ENCODE measurements at places on chromosomes 13 and 19. TPM values are rescaled to one million over a fixed set of nuclear protein-coding genes. Genes with fewer than 3 reads are reported as not detected.

Gene KCNRG
- 0.36 TPM for total RNA-seq

Gene GARIN5A
- total RNA-seq, result 0.36 TPM

DNA sequence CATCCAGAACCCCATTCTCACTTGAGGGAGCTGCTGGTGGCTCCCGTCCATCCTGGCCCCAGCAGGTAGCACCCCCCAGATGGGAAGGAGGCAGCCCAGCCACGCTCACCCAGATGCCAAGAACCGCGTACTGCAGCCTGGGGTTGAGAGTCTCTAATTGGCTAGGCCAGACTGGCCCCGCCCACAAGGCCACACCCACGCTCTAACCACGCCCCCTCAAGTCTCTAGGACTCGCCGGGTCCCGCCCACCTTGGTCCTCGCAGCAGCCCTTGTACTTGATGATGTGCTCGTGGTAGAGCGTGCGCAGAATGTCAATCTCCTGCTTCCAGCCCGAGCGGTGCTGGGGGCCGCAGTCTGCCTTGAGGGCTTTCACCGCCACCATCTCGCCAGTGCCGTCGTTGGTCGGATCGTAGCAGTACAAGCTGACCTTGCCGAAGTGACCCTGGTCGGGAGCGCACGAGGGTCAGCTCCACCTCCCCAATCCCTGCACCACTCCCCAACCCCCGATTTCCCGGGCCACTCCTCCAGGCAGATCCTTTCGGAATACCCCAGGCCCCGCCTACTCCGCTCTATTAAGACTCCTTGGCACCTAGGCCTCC is 14.5 kb upstream of the ICAM3 start:
- H3K27ac ChIP-seq, result no peak overlapping the region
- H3K4me1 ChIP-seq, result no peaks in the 10 kb centered on the region
- peak; percentile 71 for DNase-seq
- H3K4me3 ChIP-seq, result no peak overlapping the region
- H3K27me3 ChIP-seq, result no peaks in the 10 kb centered on the region

Gene CD79A
- total RNA-seq, result 21.0 TPM

DNA sequence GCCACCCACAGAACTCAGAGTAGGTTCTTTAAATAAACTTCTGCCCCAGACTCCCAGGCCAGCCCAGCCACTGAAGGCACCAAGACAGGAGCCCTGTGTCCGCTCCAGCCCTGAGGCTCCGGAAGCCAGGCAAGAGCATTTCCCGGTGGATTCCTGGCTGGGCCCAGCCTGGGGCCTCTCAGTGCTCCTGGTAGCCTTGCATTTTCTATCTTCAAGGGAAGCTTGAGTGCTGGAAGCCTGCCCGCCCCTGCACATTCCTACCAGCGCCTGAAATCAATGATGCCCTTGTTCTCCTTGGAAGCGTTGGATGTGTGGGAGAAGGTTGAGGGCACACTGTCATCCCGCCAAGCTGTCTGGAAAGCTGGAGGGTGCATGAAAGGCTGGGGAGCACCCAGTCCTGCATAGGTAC is 70.3 kb downstream of the ALOX5AP start:
- H3K4me1 ChIP-seq, result peaks cover 15% of the 10 kb centered on the region
- H3K4me3 ChIP-seq, result no peak overlapping the region
- no peak overlapping the region for H3K27ac ChIP-seq
- H3K36me3 ChIP-seq, result no peaks in the 10 kb centered on the region
- DNase-seq, result no peak

DNA sequence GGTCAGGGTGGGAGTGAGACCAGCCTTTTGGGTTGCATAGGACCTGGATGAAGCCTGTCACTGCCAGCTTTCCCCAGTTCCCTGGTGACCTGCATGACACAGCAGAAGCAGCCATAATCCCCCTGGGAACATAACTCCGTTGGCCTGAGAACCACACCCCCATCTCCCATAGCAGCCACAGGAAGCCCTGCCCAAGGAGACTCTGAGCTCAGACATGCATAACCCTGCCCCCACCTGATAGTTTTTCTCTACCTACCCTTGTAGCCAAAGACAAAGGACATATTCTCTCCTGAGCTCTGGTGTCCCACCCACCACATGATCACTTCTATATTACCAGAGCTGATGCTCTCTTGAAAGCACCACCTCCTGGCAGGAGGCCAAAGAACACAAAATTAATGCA is 413.5 kb upstream of the HTR2A start:
- no peak overlapping the region for H3K4me3 ChIP-seq
- H3K27ac ChIP-seq, result no peak overlapping the region
- no peaks in the 10 kb centered on the region for H3K27me3 ChIP-seq
- DNase-seq, result no peak
- no peaks in the 10 kb centered on the region for H3K36me3 ChIP-seq

- H3K4me1 ChIP-seq, result peaks cover 31% of the 10 kb centered on the region
- H3K27ac ChIP-seq, result no peak overlapping the region
- no peaks in the 10 kb centered on the region for H3K27me3 ChIP-seq
- H3K36me3 ChIP-seq, result no peaks in the 10 kb centered on the region
These were observed 6.8 kb downstream of the NAPA start for GRCh38 chr19:47507924-47508553.

DNA sequence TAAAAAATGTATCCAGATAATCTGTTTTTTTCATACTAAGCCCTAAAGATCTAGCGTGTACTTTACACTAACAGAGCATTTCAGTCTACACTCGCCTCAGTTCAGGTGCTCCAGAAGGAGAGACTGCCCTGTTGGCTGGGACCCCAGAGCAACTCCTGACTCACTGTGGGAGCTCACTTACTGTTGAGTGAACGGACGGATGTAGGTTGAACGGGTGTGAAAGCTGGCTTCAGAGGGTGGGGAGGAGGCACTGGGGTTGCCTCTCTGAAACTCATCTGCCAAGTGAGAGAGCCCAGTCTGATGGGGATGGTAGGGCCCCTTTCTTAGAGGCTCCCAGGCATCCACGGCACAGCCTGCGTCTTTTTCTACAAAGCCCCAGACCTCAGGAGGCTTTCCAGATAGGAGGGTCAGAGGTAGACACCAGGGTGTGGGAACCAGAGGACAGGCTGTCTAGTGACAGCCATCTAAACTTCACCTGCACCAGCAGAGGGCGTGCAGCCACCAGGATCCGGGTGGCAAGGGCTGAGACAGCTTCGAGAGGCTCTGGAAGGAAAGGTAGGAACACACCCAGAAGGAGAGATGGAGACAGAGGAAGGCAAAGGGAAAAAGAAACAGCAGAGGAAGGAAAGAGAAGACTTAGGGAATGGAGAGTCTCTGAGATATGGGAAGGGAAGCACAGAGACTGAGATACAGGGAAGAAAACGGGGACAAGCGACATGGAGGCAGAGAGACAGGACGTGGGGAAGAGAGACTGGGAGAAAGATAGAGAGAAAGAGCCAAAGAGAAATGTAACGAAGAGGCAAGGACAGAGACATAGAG is 3.7 kb downstream of the KASH5 start:
- H3K27me3 ChIP-seq, result no peaks in the 10 kb centered on the region
- peak overlapping the region; percentile 23 for H3K27ac ChIP-seq
- peak; percentile 82 for DNase-seq
- peaks cover 10% of the 10 kb centered on the region for H3K4me1 ChIP-seq
- H3K36me3 ChIP-seq, result no peaks in the 10 kb centered on the region

Gene TMPRSS9
- total RNA-seq, result not detected

Gene ELL
- total RNA-seq, result 21.9 TPM

Gene SLC7A9
- not detected for total RNA-seq

DNA sequence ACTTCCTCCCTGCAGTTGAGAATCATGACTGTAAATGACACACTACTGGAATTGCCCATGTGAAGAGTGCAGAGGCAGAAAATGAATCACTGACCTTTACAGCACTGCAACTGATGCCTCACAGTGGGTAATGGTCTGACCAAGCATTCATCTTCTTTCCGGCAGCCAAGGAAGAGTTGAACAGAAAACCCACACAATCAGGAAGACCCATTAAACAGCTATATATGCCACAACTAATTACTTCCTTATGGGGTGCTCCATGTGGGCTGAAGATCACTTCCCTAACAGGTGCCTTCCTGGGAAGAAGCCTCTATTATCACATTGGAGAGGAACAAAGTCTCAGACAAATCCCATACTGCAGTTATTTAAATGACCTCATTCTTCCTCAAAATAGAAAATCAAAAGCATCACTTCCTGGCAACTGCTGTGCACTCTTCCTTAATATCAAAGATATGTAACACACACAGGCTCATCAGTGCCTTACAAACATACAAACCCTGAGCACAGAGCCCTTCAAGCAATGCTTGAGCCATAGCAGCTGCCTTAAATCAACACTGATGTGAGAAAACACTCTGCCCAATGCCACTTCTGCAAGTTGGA is 45.8 kb downstream of the RUBCNL start:
- H3K4me1 ChIP-seq, result peaks cover 41% of the 10 kb centered on the region
- H3K36me3 ChIP-seq, result peaks cover 5% of the 10 kb centered on the region
- peak; percentile 63 for DNase-seq
- peak overlapping the region; percentile 81 for H3K27ac ChIP-seq
- H3K4me3 ChIP-seq, result peak overlapping the region; percentile 29

DNA sequence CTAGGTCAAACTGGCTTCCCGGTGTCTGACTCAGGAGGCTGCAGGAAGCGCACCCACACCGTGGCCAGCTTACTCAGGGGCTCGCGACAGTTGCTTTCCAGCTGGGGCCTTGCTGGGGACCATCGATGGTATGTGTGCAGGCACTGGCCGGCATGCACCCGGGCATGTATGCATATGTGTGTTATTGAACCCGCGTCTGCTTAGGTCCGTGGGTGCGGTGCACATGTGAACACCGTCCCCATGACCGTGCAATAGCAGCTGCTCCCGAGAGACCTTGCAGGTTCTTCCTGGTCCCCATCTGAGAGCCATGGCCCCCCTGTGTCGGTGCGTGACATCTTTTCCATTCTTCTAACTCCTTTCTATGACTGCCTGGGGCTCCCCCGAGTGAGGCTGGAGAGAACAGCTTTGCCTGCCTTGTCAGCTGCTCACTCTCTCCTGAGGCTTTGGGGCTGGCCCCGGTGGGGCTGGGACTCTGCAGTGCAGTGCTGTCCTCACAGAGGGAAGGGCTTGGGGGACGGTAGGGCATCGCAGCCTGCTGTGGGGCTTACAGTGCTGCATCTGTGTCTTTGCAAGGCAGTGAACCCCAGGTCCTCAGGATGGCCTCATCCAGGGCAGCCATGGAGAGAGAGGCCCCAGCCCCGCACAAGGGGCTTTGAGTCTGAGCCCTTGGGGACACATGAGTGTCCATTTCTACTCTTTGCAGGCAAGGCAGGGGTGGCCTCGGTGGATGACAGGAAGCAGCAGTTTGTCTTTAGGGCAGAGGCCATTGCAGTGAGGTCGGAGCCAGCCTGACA is 65.1 kb downstream of the CHST8 start:
- no peaks in the 10 kb centered on the region for H3K36me3 ChIP-seq
- H3K27ac ChIP-seq, result no peak overlapping the region
- no peak for DNase-seq
- H3K4me1 ChIP-seq, result no peaks in the 10 kb centered on the region
- no peak overlapping the region for H3K4me3 ChIP-seq

GRCh38 chr13:114004420-114005205 is 30.7 kb upstream of the C13orf46 start:
- H3K27me3 ChIP-seq, result no peaks in the 10 kb centered on the region
- no peaks in the 10 kb centered on the region for H3K4me1 ChIP-seq
- peaks cover 6% of the 10 kb centered on the region for H3K36me3 ChIP-seq
- DNase-seq, result no peak
- H3K4me3 ChIP-seq, result no peak overlapping the region
- H3K27ac ChIP-seq, result no peak overlapping the region

- H3K4me3 ChIP-seq, result no peak overlapping the region
- H3K27me3 ChIP-seq, result no peaks in the 10 kb centered on the region
- no peak overlapping the region for H3K27ac ChIP-seq
- no peaks in the 10 kb centered on the region for H3K4me1 ChIP-seq
- no peak for DNase-seq
These were observed 2086.1 kb upstream of the PCDH20 start for GRCh38 chr13:63501702-63502101.

Gene NCLN
- total RNA-seq, result 55.9 TPM

DNA sequence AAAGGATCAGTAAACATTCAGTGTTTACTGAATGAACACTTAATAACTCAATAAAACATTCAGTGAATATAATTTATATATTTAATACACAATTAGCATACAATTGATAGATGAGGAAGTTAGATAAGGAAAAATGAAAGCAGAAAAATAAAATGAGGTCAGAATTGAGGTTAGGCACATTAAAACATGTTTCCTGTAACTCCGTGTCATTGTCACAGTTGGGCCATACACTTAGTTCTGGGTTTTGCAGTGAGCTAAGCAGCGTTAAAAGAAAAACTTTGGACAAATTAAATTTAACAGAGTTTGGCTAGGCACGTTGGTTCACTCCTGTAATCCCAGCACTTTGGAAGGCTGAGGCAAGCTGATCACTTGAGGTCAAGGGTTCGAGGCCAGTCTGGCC is 71.4 kb downstream of the MIPEP start:
- H3K36me3 ChIP-seq, result peaks cover under 1% of the 10 kb centered on the region
- no peak overlapping the region for H3K4me3 ChIP-seq
- no peaks in the 10 kb centered on the region for H3K27me3 ChIP-seq
- DNase-seq, result no peak
- H3K4me1 ChIP-seq, result no peaks in the 10 kb centered on the region
- no peak overlapping the region for H3K27ac ChIP-seq

DNA sequence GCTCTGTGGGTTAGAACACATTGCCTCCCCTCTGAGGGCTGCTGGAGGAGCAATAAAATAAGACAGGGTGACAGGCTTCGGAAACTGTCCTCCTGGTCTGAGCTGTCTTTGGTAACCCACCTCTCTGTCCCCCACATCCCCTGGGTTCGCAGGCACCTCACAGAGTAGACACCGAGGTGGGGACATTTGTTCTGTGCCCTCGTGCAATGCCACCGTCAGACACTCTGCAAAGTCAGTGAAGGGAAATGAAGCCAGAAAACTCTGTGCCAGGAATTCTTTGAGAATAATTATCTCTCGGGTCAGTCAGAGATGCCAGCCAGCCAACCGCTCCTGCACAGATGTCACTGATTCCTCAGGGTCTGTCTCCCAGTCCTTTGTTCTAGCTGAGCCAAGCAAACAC is 493.6 kb downstream of the FOXO1 start:
- H3K4me1 ChIP-seq, result peaks cover 28% of the 10 kb centered on the region
- no peaks in the 10 kb centered on the region for H3K27me3 ChIP-seq
- H3K4me3 ChIP-seq, result no peak overlapping the region
- peaks cover 2% of the 10 kb centered on the region for H3K36me3 ChIP-seq
- no peak for DNase-seq

DNA sequence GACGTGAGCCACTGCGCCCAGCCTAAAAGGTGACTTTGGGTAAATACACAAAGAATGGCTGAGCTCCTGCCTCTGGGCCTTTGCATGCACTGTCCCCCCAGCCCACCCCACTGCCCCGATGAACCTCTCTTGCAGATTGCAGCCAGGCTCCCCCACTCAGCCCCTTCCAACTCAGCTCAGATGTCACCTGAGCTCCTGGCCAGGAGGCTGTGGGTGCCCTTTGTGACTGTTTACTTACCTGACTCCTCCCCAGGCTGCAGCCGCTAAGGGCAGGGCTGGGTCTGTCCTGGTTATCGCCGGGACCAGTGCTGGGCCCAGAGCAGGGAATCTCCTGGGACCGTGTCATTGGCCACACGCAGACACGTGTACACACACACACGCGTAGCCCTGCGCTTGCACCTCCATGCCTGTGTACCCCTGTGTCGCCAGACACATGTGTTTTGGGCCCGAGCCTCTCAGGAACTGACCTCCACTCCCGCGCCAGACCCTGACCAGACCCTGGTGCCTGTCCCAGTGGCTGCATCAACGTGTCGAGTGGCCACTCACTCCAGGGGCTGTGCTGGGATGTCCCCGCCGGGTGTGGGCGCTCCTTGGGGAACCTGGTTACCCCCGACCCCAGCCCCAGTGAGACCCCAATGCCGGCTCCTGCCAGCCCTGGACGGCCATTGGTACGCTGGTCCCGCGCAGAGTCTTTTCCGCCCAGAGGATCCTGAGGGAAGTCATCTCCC is 18.7 kb downstream of the EFNA2 start:
- H3K27ac ChIP-seq, result no peak overlapping the region
- no peak overlapping the region for H3K4me3 ChIP-seq
- no peaks in the 10 kb centered on the region for H3K27me3 ChIP-seq
